Activated naive CD8-positive, alpha-beta T cell treated with anti-CD3 and anti-CD28 coated beads for 36 hours (primary cell): ENCODE measurements at places on chromosomes 11 and 22.

GRCh38 chr22:21003782-21004181 lies 1.9 kb upstream of the THAP7 start:
- no peak overlapping the region for H3K27ac ChIP-seq
- peaks cover 10% of the 10 kb centered on the region for H3K36me3 ChIP-seq
- no peaks in the 10 kb centered on the region for H3K27me3 ChIP-seq

- H3K4me1 ChIP-seq: no peaks in the 10 kb centered on the region
- DNase-seq: no peak
- no peaks in the 10 kb centered on the region for H3K36me3 ChIP-seq
- no peak overlapping the region for H3K4me3 ChIP-seq
These were observed 409.2 kb upstream of the LRRC4C start for GRCh38 chr11:41868606-41869005.

GRCh38 chr11:61046833-61047232 lies 55.5 kb upstream of the CD5 start:
- no peak overlapping the region for H3K27ac ChIP-seq
- peaks cover 55% of the 10 kb centered on the region for H3K4me1 ChIP-seq
- DNase-seq: no peak
- no peaks in the 10 kb centered on the region for H3K27me3 ChIP-seq
- H3K36me3 ChIP-seq: peaks cover 47% of the 10 kb centered on the region
- no peak overlapping the region for H3K4me3 ChIP-seq

DNA sequence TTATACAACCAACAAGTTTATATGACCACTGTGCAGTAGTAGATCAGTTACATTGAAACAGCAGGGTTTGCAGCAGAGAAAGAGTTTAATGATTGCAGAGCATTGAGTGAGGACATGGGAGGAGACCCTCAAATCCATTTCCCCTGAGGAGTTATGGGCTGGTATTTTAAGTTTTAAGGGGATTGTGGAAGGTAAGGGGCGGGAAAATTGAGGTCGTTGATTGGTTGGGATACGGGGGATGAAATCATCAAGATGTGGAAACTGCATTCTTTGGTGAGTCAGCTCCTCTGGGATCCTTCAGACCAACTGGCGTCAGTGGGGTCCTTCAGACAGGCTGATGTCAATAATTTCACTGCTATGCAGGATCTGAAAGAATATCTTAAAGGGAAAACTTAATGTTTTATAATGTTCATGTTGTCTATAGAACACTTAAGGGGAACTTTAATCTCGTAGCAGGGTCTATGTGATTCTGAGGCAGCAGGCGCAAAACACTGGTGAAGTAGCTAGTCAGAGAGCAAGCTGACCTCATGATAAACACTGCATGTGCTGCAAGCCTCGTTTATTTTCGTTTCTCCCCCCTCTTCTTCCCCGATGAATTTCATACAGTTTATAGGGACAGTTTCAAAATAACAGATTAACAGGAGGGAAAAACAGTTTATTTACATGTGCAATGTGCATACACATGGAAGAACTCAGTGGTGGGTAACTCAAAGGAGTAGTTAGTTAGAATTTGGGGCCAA lies 17.4 kb upstream of the BACE1-AS start:
- no peak overlapping the region for H3K27ac ChIP-seq
- no peaks in the 10 kb centered on the region for H3K4me1 ChIP-seq
- H3K36me3 ChIP-seq: peaks cover 21% of the 10 kb centered on the region
- no peak for DNase-seq

- no peak for DNase-seq
- peaks cover 29% of the 10 kb centered on the region for H3K4me1 ChIP-seq
- no peak overlapping the region for H3K27ac ChIP-seq
- H3K27me3 ChIP-seq: peaks cover 13% of the 10 kb centered on the region
- H3K4me3 ChIP-seq: no peak overlapping the region
- peaks cover 5% of the 10 kb centered on the region for H3K36me3 ChIP-seq
These were observed 39.4 kb downstream of the TRMU start for GRCh38 chr22:46374663-46375474.

DNA sequence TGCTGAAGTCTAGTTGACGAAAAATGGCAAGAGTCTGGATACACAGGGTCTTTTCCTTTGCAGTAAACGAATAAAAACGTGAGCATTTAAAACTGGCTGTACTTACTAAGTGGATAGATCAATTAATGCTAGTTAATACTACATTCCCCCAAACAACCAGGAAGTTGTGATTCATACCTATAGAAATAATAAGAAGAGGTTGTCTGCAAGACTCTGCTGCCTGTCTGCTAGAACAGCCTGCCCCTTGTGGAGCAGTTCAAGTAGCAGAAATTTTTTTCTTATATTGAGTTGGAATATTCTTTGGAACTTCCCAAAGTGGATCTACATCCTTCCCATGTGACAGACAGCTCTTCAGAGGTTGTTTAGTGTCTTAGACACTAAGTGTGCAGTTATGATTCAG lies 86.8 kb downstream of the TEAD1 start:
- no peaks in the 10 kb centered on the region for H3K4me1 ChIP-seq
- H3K27ac ChIP-seq: no peak overlapping the region
- H3K4me3 ChIP-seq: no peak overlapping the region
- no peaks in the 10 kb centered on the region for H3K36me3 ChIP-seq
- peaks cover 18% of the 10 kb centered on the region for H3K27me3 ChIP-seq
- no peak for DNase-seq

DNA sequence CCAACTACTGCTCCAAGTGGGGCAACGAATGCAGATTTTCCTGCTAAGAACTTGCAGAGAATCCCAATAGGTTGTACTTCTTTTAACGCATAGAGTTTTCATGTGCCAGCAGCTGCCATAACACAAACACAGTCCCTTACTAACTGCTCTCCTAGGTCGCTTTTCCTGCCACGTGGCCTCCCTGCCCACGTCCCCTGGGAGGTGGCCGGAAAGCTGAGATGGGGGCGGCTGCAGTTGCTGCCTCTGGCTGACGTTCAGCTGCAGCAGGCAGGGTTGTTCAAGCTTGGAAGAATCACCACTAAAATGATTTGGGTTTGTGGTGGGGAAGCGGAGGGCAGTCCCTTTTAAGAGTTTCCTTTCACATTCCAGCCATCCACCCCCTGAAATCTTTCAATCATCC lies 39.3 kb downstream of the ZNF202 start:
- no peak overlapping the region for H3K27ac ChIP-seq
- H3K36me3 ChIP-seq: no peaks in the 10 kb centered on the region
- DNase-seq: no peak
- H3K4me1 ChIP-seq: no peaks in the 10 kb centered on the region
